ENCODE measurements at places on chromosomes 13 and 19.

DNA sequence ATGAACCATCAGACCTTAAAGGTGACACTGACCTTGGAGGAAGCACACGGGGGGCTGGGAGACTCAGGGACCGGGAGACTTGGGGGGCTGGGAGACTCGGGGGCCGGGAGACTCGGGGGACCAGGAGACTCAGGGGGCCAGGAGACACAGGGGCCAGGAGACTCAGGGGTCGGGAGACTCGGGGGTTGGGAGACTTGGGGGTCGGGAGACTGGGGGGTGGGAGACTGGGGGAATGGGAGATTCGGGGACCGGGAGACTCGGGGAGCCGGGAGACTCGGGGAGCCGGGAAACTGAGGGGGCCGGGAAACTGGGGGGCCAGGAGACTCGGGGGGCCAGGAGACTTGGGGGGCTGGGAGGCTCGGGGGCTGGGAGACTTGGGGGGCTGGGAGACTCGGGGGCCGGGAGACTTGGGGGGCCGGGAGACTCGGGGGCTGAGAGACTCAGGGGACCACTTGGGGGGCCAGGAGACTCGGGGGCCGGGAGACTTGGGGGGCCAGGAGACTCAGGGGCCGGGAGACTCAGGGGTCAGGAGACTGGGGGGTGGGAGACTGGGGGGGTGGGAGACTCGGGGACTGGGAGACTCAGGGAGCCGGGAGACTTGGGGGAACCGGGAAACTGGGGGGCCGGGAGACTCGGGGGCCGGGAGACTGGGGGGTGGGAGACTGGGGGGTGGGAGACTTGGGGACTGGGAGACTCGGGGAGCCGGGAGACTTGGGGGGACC is 62.9 kb downstream of the RASA3 start:
- no peak for DNase-seq

- no peak for DNase-seq
These were observed 17.6 kb upstream of the RASA3 start for GRCh38 chr13:114149774-114150740.

- DNase-seq = no peak
These were observed 45.1 kb upstream of the SPRY2 start for GRCh38 chr13:80386002-80386401.

DNA sequence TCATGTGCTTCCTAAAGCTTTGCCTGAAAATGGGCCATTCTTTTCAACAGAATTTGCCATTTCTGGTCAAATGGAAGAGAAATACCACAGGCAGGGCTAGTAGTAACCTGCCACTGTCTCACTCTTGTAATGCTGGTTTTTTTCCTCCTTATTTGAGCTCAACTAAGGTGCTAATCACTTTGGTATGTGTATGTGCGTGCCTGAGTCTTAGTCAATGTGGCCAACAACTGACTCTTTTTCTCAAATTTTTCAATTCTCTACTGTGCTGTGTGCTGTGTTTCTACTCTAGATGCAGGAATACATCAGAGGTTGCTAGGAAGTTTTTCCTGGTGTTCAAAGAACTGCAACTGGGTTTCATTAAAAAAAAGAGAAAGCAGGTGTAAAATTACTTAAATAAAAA is 870.2 kb downstream of the EFNB2 start:
- peak; percentile 19 for DNase-seq

- DNase-seq = no peak
These were observed 29.7 kb downstream of the SIAH3 start for GRCh38 chr13:45821811-45822210.

GRCh38 chr19:940591-941291 is 14.9 kb downstream of the ARID3A start:
- no peak for DNase-seq

Measured in cardiac fibroblast (primary cell).